ENCODE measurements at places on chromosomes 11 and 22.

- DNase-seq: peak; percentile 48
These were observed 20.5 kb downstream of the EPS8L2 start for GRCh38 chr11:726278-727220.

DNA sequence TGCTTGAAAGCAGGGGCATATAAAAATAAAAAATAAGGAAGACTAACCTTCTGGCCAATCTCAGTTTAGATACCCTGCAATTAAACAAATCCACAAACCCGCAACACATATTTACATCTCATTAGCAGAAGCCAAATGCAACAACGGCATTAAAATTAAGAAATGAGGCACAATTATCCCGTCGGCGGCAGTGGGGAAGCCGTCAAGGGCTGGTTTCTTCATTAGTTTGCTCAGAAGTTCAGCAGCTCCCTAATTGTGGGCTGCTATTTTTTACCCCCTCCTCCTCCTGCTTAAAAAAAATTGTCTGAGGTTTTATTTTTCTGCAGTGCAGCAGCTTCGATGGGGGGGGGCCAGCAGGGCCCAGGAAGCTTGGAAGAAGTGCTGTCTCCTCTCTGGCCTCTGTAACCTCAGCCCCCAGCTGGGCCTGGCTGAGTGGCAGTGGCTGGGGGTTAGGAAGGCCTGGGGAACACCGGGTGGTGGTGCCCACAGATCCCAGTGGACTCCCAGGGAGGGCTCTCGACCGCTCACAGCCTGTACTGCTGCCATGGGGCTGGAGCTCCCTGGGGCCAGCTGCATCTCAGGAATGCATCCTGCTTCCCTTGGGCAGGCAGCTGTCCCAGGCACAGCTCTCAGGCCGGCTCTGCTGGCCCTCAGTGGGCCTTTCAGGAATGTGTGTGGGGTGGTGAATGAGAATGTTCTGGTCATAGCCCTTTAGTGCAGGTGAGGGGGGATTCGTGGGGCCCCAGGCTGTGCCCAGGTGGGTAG is 148.7 kb upstream of the B3GAT1 start:
- DNase-seq: no peak

DNA sequence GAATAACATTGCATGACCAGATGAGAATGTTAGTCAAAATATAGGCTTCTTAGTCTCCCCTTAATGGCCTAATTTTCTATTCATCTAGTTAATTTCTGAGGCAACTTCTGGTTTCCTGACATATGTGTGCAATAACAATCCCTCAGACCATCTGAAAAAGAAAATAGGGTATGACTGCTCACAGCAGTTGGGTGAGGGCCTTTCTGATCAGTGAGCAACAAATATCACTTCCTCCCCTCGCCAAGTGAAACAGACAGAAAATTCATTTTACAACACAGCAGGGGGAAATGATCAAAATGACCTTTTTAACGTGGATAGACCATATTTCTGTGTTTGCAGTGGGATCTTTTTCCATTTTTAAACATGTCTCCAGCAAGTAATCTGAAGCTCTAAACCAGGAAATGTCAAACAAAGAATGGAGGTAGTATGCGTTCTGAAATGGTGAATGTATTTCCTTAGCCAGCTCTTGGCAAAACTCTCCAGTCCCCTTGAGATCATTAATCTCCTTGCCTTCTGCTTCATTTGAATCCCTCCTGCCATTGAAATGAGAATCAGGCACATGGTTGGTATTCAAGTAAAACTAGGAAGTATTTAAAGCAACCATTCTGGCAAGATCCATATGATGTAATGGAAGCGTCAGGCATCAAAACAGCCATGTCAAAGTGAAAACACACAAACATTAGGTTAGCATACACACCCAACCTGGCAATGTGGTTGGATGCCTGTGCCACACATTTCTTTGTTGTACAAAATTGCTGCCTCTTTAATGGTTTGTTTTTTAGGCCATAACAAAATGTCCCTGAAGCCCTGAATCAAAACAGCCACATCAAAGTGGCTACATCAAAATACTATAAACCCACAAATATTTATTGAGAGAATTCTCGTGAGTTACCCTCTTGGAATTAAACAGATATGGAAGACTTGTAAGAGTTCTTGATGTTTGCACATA is 100.1 kb downstream of the SLC1A2 start:
- no peak for DNase-seq

DNA sequence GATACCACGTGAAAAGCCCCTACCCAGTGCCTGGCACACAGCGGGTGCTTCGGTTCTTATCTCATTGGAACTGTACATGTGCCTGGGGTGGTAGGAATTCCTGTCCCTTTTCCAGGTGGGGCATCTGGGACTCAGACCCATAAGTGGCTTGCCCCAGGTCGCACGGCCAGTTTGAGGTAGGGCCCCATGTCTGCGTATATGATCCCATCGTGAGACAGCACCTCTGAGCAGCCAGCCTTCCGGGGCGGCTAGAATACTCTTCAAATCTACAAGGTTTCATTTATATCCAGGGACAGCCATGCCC is 33.5 kb upstream of the SMIM38 start:
- no peak for DNase-seq

DNA sequence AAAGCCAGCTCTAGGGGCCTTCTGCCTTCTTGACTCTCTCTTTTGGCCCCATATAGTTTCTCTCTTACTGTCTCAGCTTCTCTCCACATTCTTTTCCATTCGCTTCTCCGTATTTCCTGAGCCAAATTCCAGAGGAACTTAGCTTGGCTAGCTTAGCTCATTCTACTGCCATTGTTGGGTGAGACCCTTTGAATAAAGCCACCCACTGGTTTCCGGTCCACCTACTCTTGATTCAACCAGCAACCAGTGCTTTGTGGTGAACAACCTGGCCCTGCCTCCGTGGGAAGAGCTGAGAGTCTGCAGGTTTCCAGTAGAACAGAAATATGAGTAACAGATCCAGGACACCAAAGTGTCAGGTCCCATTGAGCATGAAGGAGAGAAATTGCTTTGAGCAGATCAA is 81.3 kb upstream of the ARHGAP20 start:
- no peak for DNase-seq

- no peak for DNase-seq
These were observed 107.3 kb upstream of the LUZP2 start for GRCh38 chr11:24389575-24389974.

GRCh38 chr11:62880231-62880802 is 379 bp upstream of the SLC3A2 start:
- no peak for DNase-seq

DNA sequence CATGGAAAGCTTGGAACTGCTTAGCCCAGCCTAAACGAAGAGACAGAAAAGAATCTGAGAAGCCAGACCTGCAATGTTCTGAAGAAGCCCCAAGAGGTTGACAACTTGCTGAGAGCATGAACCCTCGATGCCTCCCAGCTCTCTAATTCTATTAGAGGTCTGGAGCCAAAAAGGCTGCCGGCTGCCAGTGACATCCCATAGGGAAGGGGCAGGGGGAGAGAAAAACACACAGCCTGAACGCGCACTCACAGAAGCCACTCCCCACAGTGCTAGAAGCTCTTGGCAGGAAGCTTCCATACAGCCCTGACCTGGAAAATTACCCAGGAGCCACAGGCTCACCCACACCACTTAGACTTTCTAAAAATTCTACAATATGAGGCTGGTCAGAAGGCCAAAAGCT is 18.3 kb downstream of the POLDIP3 start:
- no peak for DNase-seq

DNA sequence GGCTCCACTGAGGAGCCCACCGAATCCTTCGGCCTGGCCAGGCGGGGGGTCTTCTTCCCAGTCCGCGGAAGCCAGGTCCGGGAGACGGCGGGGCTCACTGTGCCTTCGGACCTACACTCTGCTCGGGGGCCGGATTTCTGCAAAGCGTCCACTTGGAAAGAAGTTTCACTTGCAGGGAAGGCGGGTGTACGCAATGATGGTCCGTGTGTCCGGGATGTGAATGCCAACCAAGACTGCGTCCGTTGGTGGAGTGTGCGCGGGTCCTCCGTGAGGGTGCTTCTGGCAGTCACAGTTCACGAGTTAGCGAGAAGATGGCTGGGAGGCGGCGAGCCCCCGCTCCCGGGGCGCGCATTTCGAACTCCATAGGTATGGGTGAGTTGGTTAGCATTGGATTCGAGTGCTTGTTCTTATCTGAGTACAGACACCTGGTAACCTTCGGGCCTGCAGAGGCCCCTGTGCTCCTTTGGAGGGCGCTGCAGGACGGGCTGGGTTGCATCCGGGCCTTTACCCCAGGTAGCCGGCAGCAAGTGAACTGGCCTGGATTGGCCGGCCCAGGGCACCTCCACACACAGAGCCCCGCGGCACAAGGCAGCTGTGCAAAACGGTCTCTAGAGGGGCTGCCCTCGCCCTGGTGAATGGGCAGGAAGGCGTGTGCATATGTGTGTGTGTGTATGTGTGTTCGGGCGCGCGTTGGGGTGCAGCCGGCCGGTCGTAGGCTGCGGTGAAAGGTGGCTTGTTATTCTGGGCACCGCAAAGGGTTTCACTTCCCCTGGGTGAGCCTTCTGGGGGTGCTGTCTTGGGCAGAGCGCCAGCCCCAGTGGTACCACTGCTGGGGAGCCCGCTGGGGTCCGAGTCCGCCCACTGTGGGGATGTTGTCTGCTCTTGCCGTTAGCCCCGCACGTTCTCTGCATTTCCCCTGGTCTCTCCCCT is 13.3 kb upstream of the CYP2R1 start:
- peak; percentile 52 for DNase-seq

- DNase-seq: no peak
These were observed 148.9 kb downstream of the NECTIN1 start for GRCh38 chr11:119580081-119580480.

GRCh38 chr22:50269573-50269969 is 609 bp downstream of the MAPK11 start:
- no peak for DNase-seq

GRCh38 chr11:10866893-10867331 is 9.1 kb upstream of the ZBED5 start:
- DNase-seq: no peak

Data from stimulated activated CD4-positive, alpha-beta T cell treated with anti-CD3 and anti-CD28 coated beads, Interleukin-4, amount 100 ng/mL, for 4 hours (primary cell).